Stimulated activated memory B cell treated with anti-CD40 and anti-IgM and Interleukin-4, amounts not matched to agents 10 μg/mL and 1 μg/mL and 100 μg/mL, for 72 hours (primary cell): ENCODE measurements at places on chromosomes 3 and 15.

DNA sequence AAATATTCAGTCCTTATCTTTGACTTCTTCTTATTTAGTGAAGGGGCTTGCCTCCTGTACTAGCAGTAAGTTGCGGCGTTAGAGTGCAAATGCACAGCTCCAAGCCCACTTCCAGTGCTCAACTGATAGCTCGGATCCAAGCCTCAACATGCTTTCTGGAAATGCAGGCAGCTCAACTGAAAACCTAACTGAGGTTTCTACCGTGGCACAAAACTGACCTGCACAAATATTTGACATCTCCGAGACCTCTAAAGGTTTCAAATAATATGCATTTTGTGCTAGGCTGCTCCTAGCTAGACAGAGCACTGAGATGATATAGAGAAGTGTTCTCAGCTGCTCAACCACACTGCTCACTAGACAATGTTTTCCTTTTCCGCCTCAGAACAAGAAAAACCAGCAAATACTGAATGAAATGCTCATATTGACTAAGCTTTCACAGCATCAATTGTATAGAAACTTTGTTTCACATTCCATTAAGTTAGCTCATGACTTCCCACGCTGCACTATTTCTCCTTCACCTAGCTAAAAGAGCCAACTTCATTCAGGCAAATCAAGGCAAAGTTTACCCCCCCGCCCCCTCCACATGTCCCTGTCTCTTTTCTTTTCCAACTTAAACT, 822 bp downstream of the ZNF385D start:
- no peak for ATAC-seq

GRCh38 chr15:40098489-40099261, 10.0 kb downstream of the BMF start:
- peak; percentile 96 for ATAC-seq

- no peak for ATAC-seq
Measured at GRCh38 chr3:194585880-194586281, 47.3 kb downstream of the TMEM44 start.

- no peak for ATAC-seq
Measured at GRCh38 chr3:14228681-14229470, 50.3 kb downstream of the LSM3 start.

DNA sequence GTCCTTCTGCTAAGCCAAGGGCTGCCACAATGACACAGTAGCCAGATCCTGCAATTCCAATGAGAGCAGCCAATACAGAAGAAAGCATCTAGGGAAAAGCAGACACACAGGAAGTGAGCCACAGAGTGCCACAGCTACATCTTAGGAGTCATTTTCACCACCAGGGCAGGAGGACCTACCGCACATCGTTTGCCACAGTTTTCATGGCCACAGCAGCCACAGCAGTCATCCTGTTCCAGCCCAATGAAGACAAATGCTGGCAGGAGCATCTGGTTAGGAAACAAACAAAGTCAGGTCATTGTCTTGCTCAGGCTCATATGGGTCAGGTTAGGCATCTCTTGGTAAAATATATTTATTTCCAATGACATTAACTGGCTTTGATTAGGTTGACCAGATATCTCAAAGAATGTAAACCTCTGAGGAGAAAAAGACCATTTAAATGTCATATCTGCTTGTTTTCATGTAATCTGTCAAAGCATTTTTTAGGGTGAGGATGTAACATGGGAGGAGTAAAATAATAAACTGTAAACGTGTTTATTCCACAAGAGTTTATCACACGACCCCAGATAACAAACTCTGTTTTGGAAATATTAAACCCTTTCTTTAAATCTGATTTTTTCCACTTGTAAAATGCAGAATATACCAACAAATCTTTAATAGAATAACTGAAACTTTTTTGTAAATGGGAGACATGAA, 1.8 kb downstream of the TM4SF1 start:
- ATAC-seq = no peak

DNA sequence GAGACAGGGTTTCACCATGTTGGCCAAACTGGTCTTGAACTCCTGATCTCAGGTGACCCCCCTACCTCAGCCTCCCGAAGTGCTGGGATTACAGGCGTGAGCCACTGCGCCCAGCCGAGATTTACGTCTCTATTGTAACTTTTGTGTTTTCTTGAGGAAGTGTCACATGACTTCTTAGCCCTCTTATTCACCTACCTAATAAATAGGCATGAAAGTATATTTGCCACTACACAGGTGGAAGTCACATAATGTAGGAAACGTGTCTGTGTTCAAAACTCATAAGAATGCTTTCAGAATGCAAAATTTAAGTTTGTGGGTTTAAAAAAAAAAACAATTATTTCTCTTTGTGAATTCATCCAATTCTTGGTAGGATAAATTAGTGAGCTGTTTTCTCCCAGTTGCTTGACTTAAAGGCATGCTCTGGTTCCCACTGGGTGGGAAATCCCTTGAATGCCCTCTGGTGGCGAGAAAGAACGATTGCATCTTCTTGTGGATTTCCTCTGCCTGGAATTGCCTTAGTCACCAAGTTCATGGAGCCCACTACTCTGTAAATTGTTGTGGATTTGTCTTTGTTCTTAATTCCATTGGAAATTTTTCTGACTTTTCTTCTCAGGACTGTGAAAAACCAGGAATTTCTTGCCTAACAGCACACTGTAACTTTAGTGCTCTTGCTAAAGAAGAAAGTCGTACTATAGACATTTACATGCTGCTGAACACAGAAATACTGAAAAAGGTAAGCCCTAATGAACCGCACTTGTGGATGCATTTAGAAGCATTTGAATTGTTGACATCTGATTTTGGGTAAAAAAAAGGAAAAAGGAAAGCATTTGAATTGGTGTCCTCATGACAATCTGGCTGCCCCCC, 82.2 kb upstream of the CTDSPL start:
- ATAC-seq = peak; percentile 50

- ATAC-seq = peak; percentile 43
Measured at GRCh38 chr3:101725194-101725889, 928 bp downstream of the CEP97 start.

DNA sequence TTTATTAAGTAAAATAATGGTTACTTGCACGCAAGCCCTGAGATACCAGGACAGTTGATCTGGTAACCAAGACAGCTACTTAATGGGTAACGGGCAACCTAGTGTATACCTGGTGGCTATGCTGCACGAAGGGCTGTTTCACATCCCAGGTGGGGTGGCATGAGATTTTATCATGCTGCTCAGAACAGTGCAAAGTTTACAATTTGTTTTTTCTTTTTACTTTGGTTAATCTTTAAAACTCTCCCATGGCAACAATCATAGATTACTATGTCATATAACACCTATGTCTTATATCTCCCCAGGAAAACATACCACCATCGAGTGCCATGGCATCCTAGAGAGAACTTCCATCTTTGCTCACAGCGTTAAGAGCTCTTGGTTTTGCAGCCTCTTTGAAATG, 32.2 kb upstream of the SLC28A1 start:
- ATAC-seq = no peak

DNA sequence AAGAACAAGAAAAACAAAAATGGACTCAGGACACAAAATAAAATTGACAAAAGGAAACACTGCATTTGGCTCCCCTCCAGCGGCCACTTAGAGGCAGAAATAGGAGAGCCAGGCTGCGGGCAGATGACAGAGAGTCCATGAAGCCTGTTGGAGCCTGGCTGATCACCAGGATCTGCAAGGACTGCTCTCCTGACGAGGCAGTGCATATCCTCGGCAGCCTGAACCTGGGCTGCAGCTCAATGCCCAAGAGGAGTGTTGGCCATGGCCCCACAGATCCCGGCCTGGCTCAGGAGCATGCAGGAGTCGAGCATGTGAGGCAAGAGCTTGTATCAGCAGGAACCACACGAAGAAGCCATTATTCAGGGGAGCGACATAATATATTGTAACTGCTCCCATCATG, 199.8 kb downstream of the STT3B start:
- no peak for ATAC-seq

GRCh38 chr3:176796371-176796770, 400.9 kb downstream of the TBL1XR1 start:
- ATAC-seq = no peak

- ATAC-seq = no peak
Measured at GRCh38 chr3:64306745-64307144, 81.5 kb upstream of the PRICKLE2 start.

- no peak for ATAC-seq
Measured at GRCh38 chr3:151504606-151505005, 43.7 kb upstream of the IGSF10 start.

GRCh38 chr3:38563070-38563885, 67.1 kb downstream of the EXOG start:
- ATAC-seq = no peak

- ATAC-seq = no peak
Measured at GRCh38 chr3:54670201-54671000, 257.5 kb downstream of the LRTM1 start.

DNA sequence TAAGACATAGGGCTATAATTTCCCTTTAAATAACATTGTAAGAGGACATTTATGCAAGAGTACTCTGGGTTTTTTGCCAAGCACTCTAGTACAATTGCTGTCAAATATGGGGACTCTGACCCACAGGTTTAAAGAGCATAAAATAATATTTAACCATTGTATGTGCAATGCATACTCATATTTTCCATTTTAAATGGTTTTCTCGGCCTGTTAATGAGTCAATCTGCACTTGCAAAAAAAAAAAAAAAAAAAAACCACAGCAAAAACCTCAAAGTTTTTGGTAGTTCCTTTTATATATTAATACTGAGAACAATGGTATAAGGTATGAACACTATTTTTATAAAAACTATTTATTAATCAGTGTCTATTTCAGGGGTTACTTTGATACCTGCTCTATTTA, 304.0 kb upstream of the CBLB start:
- ATAC-seq = peak; percentile 83

DNA sequence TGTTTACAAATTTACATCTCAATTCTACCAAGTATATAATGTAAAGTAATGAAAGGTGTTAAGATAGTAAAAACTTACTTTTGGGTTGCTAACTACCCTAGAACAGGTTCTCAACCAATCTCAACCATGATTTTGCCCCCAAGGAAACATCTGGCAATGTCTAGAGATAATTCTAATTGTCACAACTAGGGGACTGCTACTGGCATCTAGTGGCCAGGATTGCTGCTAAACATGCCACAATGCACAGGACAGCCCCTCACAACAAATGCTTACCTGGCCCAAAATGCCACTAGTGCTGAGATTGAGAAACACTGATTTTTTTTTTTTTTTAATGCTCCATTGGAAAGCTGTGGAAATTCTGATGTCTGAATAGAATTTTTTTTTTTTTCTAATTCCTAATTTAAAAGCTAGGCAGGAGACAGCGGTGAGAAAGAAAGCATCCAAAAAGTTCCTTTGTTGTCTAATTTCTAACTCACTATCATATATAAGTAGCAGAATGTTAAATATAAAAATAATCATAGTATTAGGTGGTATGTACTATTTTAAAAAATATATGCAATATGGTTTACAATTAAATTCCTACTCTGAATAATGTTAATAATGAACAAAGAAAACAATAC, 81.5 kb downstream of the TJP1 start:
- ATAC-seq = no peak

GRCh38 chr3:6799264-6799915, 61.5 kb upstream of the GRM7 start:
- peak; percentile 67 for ATAC-seq

GRCh38 chr15:59276225-59277178, 69.9 kb downstream of the LDHAL6B start:
- no peak for ATAC-seq

GRCh38 chr15:66830358-66830757, 128.3 kb downstream of the SMAD6 start:
- ATAC-seq = no peak

- ATAC-seq = no peak
Measured at GRCh38 chr3:98454929-98455328, 8.1 kb upstream of the OR5K1 start.

DNA sequence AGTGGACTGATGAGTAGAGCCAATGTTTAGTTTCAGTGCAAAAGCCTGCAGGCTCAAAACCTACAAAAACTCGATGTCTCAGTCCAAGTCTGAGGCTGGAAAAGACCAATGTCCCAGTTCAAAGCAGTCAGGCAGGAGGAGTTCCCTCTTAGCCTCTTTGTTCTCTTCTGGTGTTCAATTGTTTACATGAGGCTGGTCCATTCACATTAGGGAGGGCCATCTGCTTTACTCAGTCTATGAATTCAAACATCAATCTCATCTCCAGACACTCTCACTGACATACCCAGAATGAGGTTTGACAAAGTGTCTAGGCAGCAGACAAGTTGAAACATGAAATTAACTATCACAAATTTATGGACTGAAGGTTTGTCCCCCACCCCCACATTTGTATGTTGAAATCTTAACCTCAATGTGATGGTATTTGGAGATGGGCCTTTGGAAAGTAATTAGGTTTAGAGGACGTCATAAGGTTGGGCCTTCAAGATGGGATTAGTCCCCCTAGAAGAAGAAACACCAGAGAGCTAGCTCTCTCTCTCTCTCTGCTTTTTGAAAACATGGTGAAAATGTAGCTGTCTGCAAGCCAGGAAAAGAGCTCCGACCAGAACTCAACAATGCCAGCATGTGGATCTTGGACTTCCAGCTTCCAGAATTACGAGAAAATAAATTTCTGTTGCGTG, 438.5 kb upstream of the RGMA start:
- no peak for ATAC-seq

DNA sequence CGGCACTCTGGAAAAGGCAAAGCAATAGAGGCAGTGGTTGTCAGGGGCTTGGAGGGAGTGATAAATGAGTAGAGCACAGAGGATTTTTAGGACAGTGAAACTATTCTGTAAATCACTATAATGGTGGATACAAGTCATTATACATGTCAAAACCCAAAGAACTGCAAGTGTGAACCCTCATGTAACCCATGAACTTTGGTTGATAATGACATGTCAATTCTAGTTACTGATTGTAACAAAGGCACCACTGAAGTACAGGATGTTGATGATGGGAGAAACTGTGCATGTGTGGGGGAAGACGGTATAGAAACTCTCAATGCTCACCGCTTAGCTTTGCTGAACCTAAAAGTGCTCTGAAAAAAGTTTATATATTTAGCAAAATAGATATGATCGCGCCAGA, 36.0 kb downstream of the BTLA start:
- no peak for ATAC-seq

- ATAC-seq = no peak
Measured at GRCh38 chr15:92098869-92099268, 245.4 kb downstream of the SLCO3A1 start.

- ATAC-seq = no peak
Measured at GRCh38 chr3:123374016-123374415, 74.9 kb downstream of the ADCY5 start.

GRCh38 chr3:32586356-32586755, 15.7 kb upstream of the DYNC1LI1 start:
- no peak for ATAC-seq

DNA sequence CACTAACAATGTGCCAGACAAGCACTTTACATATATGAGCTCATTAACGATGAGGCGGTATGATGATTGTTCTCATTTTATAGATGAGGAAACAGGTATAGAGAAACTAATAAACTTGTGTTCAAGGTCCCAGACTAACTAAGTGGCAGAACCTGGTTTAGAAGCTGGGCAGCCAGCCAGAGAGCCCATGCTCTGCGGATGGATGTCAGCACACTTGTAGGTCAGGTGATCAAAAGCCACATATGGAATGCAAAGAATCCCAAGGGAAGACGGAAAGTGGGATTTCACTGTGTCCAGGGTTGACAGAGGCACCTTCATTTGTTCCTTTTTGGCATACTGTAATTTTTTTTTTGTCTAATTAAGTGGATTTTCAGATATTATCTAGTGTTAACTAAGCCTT, 103.7 kb downstream of the EFL1 start:
- no peak for ATAC-seq
